ENCODE measurements at places on chromosomes 16 and 17.

- no peak for DNase-seq
These were observed 9.9 kb downstream of the MLYCD start for GRCh38 chr16:83908798-83909197.

GRCh38 chr17:19343256-19343630 lies 19.3 kb downstream of the B9D1 start:
- DNase-seq, result no peak

GRCh38 chr16:54269461-54269860 lies 17.1 kb downstream of the IRX3 start:
- no peak for DNase-seq

- DNase-seq, result no peak
These were observed 38.8 kb downstream of the ERN1 start for GRCh38 chr17:64091116-64091515.

DNA sequence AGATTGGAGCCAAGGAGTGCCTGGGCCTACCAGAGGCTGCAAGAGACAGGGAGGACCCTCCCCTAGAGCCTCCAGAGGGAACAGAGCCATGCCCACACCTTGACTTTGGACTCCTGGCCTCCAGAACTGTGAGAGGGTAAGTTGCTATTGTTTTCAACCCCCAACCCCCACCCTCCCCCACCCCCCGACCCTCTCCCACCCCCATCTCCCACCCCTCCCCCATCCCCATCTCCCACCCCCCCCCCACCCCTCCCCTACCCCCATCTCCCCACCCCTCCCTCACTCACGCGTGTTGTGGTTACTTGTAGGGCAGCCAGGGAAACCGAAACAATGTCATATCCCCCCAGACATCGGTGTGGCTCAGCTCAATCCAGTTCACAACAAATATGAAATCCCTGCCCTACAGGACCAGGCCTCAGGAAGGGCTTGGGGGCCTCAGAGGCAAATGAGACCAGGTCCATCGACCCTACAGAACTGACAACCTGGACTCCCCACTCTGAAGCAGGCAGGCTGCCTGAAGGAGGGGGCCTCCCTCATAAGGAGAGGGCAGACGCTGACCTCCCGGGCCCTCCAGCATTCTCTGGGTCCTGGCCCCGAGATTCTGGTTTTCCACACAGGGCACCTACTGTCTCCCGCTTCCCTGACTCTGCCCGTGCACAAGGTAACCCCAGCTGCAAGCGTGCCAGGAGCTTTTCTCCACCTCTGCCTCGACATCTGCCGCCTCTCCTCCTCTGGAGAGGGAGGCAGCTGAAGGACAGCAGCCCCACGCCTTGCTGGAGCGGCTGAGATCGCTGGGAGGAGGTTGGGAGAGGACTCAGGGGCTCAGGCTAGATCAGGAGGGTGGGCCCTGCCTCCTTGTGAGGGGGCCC lies 3.0 kb upstream of the ZCCHC14 start:
- DNase-seq, result no peak

GRCh38 chr17:73643001-73643851 lies 1.0 kb downstream of the SDK2 start:
- no peak for DNase-seq

DNA sequence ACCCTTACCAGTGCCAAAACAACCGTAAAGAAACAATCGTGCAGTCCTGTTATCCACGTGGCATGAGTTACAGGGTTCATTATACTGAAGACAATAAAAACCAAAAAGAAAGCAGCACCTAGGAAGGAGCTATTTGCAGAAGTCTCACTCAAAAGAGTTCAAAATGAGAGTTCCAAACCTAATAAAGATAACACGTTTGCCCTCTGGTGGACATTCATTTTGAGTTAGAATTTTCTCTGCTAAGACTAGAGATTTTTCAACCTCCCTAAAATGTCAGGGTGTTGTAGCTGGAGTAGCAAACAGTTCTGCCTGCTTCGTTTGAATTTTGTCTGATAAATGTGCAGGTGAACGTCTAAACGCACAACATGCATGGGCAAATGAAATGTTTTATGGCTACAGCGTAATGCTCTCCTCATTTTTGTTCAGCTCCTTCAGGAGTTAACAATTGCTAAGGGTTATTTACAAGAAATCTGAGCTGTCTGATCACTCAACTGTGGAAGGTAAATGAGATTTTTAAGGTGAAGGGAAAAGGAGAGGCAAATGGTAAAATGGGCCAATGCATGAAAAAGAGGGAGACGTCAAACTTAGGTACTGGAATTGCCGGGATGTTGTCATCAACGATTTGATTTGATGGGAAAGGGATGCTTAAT lies 1067.9 kb upstream of the EEF2KMT start:
- DNase-seq, result no peak

- DNase-seq, result no peak
These were observed 9.9 kb downstream of the NDEL1 start for GRCh38 chr17:8445536-8445935.

GRCh38 chr17:16922386-16923096 lies 49.4 kb downstream of the TNFRSF13B start:
- DNase-seq, result no peak

DNA sequence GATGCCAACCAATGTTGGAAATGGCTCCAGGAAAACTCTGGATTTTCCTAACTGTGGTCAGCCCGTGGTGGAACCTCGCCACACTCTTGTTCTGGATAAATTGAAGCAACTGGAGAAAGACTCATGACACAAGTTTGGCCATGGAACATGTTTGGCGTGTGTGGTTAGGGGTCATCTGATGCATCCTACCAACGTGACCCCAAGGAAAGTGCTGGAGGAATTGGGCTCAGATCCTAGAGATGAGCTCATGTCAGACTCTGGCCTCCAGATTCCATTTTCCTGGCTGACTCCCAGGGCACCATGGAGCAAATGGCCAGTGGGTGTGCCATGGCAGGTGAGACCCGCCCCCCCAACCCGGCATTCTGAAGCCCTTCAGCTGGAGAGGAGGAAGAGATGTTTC lies 58.5 kb downstream of the CACNG5 start:
- DNase-seq, result no peak

DNA sequence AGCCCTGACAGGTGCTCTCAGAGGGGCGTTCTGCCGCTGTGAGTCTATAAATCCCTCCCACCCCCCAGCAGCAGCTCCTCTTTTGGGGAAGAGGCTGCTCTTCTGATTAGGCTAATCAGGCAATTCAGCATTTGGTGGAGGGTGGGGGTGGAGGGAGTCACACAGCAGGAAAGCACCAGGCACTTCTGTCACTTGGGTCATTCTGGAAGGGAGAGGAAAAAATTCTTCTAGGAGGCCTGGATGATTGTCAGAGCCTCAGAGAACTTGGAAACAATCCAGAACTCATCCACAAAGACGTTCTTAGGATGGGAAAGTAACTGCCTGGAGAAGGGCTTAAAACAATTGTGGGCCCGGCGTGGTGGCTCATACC lies 7.3 kb upstream of the SSTR2 start:
- DNase-seq, result no peak

DNA sequence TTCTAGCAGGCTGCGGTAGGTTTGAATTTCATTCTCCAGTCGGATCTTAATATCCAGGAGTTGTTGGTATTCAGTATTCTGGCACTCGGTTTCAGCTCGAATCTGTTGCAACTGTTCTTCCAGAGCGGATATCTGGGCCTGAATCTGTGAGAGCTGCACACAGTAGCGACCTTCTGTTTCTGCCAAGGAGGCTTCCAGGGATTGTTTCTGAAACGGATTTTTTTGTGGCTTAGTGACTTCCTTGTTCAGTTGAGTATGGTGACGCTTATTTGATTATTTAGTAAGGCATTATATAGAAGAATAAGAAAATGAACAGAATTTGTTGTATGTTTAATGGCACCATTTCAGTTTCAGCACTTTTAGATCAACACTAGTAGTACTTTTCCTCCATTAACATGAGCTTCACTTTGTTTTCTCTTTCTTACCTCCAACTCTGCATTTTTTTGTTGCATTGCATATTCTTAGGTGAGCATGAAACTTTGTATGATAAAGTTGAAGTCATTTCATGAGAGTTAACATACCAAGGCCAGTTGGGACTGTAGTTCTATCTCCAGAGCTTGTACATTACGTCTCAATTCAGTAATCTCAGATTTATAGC lies 2.8 kb downstream of the KRT10 start:
- DNase-seq, result no peak

GRCh38 chr17:8133941-8134340 lies 10.0 kb upstream of the HES7 start:
- DNase-seq, result no peak

- DNase-seq, result no peak
These were observed 49.3 kb downstream of the CMIP start for GRCh38 chr16:81493755-81494433.

GRCh38 chr17:48470388-48471034 lies 40.5 kb upstream of the SKAP1 start:
- DNase-seq, result no peak

GRCh38 chr17:34798581-34798980 lies 162.7 kb downstream of the CCT6B start:
- no peak for DNase-seq

- DNase-seq, result no peak
These were observed 318 bp upstream of the RBL2 start for GRCh38 chr16:53433930-53434376.

- DNase-seq, result no peak
These were observed 31.4 kb downstream of the CAPNS2 start for GRCh38 chr16:55597928-55598327.
